Stimulated activated CD4-positive, alpha-beta T cell treated with anti-CD3 and anti-CD28 coated beads, TNF-alpha, amount 100 ng/mL, for 48 hours (primary cell): ENCODE measurements at places on chromosomes 1 and 21.

DNA sequence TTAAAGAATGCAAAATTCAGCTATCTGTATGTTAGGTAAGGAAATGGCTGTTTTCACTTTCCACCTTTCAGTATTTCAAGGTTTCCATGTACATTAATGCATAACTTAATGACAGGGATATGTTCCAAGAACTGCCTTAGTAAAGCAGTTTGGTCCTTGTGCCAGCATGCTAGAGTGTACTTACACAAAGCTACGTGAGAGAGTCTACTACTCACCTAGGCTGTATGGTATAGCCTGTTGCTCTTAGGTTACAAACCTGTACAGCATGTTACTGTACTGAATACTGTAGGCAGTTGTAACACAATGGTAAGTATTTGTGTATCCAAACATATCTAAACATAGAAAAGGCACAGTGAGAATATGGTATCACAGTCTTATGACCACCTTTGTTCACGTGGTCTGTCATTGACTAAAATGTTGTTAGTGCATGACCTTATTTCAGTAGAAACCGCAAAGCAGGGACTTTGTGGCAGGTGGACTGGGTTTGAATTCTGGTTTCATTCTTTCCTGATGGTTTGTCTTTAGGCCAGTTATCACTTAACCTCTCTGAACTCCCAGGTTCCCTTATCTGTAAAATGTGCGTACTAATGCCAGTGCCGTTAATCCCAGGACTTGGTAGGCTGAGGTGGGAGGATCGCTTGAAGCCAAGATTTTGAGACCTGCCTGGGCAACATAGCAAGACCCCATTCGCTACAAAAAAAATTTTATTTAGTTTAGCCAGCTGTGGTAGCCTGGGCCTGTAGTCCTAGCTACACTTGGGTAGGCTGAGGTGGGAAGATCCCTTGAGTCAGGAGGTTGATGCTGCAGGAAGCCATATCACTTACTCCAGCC lies 4.9 kb downstream of the SMYD2 start:
- no peak for DNase-seq

DNA sequence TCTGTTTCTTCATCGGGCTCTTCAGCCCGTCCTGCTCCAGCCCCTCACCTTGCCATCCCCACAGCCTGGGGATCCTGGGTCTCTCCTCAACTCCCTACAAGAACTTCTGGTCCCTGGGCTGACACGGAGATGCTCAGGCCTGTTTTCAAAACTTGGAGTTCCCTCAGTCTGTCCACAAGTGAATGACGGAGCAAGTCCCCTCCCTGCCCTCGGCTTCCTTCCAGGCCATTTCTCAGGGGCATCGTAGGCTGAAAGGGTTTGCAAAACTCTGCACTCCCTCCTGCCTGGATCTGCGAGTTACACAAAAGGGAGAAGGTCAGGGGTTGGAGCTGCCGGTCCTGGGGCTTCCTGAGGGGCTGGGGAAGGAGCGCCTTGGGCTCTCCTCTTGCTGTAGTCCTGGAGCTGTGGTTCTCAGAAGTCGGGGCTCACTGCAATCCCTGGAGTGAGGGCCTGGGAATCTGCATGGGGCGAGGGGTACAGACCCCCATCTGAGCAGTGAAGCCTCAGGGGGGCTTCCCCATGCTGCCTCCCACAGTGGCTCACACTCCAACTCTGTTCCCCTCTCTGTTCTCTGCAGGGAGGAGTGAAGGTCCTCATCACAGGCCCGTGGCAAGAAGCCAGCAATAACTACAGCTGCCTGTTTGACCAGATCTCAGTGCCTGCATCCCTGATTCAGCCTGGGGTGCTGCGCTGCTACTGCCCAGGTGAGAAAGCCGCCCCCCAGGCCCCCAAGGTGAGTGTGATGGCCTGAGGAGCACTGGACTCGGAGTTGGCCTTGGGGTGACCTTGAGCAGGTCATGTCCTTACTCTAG lies 100.6 kb upstream of the VAMP3 start:
- no peak for DNase-seq

GRCh38 chr1:246383239-246383589 lies 123.9 kb downstream of the SMYD3 start:
- DNase-seq, result no peak

- DNase-seq, result no peak
These were observed 51.8 kb upstream of the NRDC start for GRCh38 chr1:51930329-51930728.

GRCh38 chr1:86502721-86503405 lies 34.1 kb downstream of the CLCA1 start:
- DNase-seq, result no peak

DNA sequence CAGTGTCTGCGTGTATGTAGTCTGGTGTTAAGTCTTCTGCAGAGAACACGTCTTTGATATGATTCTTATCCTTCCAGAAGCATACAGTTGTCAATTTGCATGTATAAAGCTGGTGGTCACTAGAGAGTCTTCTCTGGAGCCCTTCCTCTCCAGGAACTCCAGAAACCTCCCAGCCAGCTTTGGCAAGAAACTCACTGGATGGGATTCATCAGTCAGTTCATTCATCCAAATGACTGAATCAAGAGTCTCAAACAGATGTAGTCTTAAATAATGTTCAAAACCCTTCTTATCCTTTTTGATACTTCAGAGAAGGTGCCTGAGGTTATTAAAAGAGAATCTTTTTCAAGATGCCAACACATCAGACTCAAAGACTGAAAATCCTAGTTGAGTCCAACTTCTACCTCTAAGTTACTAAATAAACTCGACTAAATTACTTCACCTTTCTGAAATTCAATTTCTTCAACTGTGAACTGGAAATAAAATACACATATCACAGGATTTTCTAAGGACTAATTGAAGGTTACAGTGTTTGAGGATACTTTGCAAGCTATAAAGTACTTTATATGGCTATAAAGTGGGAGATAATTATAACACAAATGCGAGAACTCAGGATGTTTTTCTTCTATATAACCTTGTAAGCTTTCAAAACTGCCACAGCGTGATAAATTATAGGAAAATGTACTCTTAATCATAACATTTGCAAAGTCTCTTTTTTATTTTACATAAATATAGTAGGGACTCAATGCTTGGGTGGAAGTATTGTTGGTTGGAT lies 252.4 kb downstream of the FGGY start:
- DNase-seq, result no peak

DNA sequence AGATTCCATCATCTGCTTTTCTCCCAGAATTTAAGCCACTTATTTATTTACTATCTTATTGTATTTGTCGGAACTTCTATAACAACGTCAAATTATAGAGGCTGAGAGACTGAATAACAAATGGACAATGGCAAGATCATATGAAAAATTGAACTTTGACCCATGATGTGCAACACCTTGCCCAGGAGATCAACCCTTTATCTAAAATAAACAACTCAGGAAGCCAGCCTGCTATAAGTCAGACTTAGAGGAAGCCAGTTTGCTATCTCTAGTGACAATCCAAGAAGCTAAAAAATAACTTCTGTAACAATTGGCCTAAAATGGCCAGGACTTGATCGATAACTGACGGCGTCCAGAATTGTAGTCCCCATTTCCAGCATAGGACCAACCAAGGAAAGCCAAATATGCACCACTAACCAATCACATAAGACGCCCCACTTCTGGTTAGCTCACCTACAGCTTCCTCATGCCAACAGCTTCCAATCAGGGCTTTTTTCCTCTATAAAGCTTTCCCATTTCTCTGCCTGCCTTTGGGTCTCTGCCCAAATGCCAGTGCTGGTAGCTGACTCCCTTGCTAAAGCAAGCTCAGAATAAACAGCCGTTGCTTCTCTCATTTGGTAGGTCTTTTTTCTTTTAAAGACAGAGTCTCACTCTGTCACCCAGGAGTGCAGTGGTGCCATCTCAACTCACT lies 28.5 kb downstream of the ANP32E start:
- no peak for DNase-seq
